ENCODE measurements at places on chromosomes 13 and 19.

DNA sequence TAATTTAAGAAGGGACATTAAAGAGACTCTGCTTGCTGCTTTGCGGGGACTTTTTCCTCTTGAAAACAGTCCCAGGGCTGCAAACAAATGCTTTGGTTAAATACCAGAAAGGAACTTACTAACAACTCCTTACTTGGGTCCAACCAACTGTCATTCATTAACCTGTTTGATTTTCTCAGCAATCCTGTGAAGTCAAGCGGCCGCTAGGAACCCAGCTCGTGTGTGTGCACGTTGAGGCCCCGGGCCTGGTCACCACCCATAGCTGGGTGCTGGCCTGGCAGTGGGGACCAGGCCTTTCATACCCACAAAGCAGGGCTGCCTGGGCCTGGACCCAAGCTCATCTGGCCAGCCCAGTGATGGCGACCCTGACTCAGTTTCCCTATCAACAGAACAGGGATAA, 50.7 kb downstream of the C1QTNF9 start:
- no peak for DNase-seq

DNA sequence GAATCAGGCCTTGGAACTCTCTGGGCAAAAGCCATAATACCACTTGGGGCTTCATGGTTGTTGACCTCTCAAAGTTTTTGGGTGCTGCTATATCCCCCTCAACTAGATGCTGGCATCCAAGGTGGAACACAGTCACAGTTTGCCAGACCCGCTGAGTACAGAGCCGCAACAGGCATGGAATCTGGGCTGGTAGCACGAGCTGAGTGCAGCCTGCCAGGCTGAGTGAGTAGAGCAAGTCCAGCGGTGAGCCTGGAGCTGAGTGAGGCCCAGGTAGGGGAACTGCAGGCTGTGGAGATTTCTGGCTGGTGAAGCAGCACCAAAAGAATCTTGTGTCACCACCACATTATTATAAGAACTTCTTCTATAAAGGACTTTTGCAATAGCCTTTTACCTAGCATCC, 192.6 kb downstream of the PCDH17 start:
- DNase-seq: no peak

DNA sequence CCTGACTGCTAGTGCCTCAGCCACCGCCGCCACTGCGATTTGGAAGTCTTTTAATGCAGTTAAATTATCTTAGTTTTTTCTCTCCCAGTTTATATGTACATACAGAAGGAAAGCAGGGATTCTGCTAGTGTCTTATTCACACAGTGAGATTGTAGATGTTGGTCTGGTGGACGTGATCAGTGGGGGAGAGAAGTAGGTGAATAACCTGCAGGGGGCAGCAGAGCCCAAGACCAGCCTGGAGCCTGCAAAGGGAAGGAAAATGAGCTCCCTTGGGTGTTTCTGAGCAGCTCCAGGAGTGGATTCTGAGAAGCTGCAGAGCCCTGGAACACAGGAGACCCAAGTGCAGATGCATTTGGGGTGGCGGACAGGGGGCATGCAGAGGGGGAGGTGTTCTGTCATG, 26.3 kb downstream of the ZNF844 start:
- peak; percentile 51 for DNase-seq

GRCh38 chr13:23087880-23088279, 92.9 kb upstream of the SGCG start:
- no peak for DNase-seq

- DNase-seq: no peak
These were observed 5.1 kb upstream of the CALM3 start for GRCh38 chr19:46596008-46596407.

- DNase-seq: peak; percentile 51
These were observed 11.7 kb downstream of the CYTH2 start for GRCh38 chr19:48480558-48481500.

GRCh38 chr13:65468628-65469027, 1761.5 kb downstream of the PCDH9 start:
- DNase-seq: no peak

DNA sequence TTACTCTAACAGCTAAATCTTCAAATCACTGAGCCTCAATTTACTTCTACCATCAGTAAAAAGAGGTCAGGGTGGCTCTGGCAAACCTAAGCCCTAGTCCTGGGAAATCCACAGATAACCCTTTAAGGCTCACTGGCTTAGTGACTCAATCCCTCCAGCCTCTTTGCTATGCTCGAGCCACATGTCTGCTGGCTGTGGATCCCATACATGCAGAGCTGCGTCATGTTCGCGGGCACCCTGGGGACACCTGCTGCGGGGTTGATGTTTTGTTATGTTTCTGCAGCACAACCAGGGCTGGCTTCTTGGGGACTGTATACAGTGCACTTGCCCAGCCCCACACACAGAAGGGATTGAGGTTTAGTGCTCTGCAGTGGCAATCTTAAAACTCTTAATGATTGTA, 41.6 kb upstream of the C13orf42 start:
- DNase-seq: no peak

GRCh38 chr19:54262066-54262465, 5.0 kb upstream of the LILRB5 start:
- DNase-seq: no peak

DNA sequence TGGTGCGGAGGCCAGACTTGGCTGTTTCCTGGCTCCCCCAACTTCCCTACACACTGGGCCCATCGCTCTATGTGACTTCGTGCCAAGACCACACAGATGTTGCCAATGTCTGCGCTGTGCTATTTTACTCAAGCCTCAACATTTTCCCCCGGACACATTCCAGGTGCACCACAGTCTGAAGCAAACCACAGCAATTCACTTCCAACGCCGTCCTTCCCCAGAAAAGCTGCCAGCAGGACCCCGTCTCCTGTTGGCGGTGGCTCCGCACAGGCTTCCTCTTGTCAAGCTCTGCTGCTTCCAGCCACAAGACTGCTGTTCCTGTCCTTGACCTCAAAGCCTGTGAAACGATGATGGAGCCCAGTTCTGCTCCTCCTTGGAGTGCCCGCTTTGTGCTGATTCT, 100.7 kb downstream of the CRYL1 start:
- no peak for DNase-seq

DNA sequence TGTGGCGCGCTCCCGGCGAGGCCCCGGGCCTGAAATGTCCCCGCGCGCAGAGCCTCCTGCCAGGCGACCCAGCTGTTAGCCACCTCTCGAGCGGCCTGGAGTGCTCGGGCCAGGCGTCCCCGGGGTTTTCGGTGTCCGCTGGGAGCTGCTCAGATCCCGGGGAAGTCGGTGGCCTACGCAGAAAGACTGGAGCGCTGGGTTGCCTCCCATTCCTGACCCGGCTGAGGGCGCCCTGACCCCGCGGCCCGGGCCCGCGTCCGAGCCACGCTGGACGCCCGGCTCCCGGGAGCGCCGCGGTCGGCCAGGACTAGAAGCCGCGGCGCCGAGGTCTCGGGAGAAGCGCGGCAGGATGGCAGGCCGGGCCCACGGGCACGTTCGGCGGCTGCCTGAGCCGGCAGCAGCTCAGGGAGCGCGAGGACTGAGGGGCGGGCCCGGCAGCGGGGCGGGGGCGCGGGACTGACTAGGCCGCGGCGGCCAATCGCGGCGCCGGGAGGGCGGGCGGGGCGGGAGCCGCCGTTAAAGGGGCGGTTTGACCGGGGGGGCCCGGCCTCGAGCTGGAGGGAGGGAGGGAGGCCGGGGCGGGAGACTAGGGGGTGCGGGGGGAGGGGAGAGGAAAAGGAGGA, 1.3 kb upstream of the ZIC2 start:
- DNase-seq: peak; percentile 46

GRCh38 chr13:108495646-108496361, 133.6 kb upstream of the MYO16 start:
- no peak for DNase-seq

GRCh38 chr19:17610384-17610783, 54.9 kb downstream of the COLGALT1 start:
- DNase-seq: no peak

DNA sequence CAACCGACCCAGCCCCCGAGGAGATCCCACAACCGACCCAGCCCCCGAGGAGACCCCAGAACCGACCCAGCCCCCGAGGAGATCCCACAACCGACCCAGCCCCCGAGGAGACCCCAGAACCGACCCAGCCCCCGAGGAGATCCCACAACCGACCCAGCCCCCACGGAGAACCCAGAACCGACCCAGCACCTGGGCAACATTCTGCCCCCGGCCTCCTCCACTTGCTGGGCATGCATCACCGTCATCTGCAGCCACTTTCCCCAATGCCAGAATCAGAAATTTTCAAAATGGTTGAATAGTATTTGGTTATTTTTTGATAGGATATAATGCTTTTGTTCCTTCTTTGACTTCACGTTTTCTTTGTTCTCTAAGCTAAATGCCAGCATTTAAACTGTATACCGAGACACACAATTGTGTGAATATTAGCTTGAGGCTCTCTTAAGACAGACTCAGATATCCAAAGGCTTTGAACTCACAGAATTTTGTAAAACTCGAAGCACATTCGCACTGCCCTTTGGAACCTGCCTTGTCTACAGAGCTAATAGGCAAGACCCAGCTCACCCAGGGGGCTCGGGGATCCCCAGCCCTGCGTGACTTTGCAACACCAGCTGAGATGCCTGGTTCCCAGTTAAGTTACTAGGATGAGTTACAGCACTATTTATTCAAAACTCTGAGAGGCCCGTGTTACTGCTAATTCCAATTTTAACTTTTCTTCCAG, 15.5 kb upstream of the RASA3 start:
- no peak for DNase-seq

GRCh38 chr19:18480006-18480691, 41.7 kb downstream of the ELL start:
- DNase-seq: no peak

- no peak for DNase-seq
These were observed 122.9 kb upstream of the MAB21L1 start for GRCh38 chr13:35599384-35599783.

GRCh38 chr19:12666265-12667048, at the start of the genes MAN2B1 and WDR83:
Gene MAN2B1, minus strand, starts transcription at chr19:12666742. Its CDS starts 41 bp downstream, at chr19:12666701.
Gene WDR83, plus strand, starts transcription at chr19:12666807. Its CDS starts 2,984 bp downstream, at chr19:12669791.
- peak; percentile 70 for DNase-seq

- no peak for DNase-seq
These were observed 126.5 kb downstream of the NALCN start for GRCh38 chr13:101289764-101290163.

- no peak for DNase-seq
These were observed 207.0 kb downstream of the COL4A1 start for GRCh38 chr13:110099922-110100321.

DNA sequence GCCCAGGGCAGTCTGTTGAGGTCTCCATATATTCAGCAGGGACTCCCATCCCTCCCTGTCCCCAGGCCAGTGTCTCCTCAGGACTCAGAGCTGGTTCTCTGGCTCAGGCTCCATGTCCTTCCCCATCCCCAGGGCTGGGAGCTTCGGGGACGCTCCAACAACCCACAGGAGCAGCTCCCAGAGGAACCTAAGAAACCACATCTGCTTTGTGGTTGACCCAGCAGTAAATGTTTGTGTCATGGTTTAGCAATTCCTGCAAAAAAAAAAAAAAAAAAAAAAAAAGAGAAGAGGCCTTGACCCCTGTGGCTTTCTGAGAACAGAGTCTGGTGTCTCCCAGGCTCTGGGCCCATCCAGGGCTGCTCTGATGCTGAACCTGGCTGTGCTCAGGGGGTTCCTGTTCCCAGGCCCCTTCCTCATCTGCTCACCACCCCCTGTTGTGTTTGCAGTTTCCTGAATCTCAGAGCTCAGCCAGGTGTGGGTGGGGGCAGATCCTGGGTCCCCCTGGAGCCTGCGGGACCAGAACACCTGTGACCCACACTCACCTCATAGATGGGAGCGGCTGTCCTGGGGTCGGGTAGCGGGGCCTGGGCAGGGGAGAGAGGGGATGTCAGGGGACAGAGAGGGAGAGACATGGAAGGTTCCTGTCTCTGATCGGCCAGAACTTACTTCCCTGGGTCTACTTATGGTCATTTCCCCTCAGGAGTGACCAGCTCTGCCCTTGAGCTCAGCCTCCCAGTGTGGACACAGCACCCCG, 25.2 kb upstream of the CEACAM1 start:
- DNase-seq: no peak

DNA sequence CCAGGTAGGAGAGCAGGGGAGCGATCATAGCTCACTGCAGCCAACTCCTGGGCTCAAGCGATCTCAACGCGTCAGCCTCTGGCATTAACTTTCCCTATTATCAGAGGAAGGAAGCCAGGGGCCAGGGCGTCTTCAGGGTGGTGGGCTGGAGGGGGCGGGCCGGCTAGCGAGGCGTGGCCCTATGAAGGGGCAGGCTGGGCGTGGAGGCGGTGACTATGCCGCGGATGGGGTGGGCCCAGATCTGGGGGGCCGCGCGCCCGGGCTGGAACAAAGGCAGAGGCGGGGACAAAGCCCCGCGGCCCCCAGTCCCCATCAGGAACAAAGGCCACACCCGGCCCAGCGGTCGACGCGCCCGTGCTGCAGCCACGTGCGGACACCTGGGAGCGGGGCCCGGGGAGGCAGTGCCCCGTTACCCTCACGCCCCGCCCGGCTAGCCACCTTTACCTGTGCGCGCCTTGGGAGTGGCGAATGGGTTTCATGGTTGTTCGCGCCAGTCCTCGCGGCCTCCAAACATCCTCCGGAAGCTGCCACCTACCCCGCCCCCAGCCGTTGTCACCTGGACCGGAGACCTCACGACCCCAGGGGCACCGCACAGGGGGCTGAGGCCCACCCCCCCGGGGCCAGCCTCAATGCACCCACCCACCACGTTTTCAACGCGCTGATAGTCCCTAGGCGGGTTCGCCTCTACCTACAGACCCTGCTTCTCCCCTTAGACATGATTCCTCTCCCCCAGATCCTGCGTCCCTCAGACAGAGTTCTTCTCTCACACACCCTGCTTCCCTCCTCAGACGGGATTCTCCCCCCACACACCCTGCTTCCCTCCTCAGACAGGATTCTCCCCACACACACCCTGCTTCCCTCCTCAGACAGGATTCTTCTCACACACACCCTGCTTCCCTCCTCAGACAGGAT, 5.4 kb upstream of the TRIM28 start:
- DNase-seq: no peak

DNA sequence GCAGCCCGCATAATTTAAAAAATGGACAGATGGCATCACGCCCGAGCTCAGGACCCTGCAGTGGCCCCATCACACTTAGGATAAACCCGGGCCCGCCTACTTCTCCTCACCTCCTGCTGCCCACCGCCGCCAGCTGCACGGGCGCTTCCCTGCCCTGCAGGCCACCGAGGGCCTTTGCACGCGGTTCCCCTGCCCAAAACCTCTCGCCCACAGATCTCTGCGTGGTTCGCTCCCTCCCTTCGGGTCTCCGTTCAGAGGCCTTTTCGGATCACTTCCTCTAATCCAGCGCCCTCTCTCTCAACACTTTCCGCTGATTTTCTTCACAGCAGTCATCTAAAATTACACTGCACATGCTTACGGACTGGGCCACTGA, 1.8 kb downstream of the SHISA7 start:
- DNase-seq: no peak

DNA sequence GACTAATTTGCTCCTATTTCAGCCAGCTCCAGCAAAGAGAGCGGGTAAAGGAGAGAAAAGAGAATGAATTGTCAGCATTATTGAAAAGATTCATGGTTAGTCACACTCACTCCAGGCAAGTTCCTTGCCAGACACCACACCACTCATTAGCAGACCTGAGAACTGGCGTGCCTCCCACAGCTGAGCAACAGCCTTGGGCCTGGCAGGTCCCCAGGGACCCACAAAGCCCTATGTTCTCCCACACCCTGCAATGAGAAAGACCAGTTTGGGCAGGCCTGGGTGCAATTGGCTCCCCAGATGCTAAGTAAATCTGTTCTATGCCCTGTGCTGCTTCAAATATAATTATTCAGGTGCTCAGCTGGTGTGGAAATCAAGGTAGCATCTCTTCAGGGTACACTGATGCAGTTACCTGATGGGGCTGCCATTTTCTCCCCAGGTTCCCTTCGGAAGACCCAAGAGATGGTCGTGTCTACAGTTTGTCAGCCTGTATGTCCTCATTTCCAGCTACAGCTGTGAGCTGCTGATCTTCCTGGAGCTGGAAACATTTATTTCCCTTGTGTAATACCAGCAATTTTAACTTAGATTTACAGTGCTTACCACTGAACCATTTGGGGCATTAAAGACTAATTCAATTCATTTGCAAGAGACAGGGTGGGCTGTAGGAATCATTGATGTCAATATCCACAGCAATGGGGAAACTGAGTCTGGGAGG, 405.0 kb downstream of the COG6 start:
- DNase-seq: no peak

All from activated T-cell treated with anti-CD3 and anti-CD28 coated beads for 1 hour (primary cell).